ENCODE measurements at places on chromosomes 12 and 14.

DNA sequence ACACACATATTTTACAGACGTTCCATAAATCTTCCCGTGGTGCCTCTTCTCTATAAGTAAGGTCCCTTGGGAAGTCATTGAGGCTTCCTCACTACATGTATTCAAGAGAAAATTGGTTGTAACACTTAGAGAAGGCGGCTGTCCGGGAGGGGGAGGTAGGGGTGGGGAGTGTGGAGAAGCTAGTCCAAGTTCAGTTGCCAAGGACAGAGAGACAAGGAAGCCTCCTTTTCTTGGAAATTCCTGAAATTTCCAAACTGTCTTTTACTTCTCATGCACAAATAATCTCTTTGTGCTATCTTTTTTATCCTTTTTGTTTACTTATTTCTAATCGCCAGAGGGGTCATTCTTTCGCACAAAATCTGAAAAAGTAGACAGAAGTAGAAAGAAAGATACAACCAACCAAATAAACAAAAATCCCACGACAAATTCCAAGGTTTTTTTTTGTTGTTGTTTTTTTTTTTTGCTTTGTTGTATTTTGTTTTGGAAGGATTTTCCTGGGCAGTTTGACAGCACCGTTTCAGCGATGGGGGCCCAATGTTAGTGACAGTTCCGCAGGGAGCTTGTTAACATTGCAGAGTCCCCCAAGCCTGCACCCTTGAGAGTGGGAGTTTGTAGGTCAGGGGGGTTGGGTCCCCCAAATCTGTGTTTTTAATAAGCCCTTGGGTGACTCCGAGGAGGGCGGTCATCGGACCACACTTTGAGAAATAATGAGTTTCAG is 45.2 kb downstream of the MAP1LC3B2 start:
- DNase-seq = no peak

DNA sequence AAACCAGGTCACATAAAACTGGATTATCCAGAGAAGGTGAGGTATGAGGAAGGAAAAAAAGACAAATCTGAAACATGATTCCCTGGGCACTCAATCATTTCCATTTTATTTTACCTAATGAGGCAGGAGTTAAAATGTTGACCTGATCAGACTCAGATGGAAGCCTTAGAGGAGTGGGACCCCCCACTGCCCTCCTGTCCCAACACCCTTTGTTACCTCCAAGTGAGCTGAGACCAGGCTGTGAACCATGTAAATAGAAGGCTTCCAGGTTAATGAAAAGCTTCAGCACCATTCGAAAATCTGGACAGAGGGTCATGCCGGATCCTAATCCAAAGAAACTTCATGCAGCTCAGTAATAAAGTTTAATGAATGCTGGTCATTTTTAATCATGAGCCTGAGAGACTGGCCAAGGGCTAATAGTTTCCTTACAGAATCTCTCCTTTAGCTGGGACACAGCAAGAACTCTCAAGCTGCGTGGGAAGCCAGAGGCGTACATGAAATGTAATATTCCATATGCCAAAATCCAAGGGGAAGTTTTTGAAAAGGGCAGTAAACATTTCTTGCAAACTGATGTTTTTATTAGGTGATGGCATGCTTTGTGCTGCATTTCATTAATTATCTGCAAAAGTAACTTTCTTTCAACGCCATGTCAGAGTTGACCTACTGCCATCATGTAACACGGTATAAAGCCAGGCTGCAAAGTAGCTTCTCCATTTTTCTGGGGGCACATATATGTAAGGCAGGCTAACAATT is 183.0 kb downstream of the PAX9 start:
- DNase-seq = no peak

- no peak for DNase-seq
Measured at GRCh38 chr14:94702629-94703028, 67.3 kb downstream of the GSC start.

DNA sequence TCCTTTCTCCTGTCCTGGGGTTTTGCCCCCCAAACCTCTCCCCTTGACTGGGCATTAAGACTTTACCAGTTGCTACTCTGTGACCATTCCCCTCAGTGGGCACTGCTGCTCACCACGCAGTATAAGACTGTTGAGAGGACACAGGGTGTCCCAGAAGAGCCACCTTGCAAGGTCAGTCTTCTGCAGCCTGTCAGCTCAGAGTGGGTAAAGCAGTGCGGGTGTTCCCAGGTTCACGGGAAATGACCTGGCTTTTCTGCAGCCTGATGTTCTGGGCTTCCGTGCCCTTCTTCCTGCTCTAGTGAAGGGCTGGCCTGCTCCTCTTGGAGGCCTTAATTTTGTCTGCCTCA is 34.2 kb downstream of the KCNA1 start:
- no peak for DNase-seq

DNA sequence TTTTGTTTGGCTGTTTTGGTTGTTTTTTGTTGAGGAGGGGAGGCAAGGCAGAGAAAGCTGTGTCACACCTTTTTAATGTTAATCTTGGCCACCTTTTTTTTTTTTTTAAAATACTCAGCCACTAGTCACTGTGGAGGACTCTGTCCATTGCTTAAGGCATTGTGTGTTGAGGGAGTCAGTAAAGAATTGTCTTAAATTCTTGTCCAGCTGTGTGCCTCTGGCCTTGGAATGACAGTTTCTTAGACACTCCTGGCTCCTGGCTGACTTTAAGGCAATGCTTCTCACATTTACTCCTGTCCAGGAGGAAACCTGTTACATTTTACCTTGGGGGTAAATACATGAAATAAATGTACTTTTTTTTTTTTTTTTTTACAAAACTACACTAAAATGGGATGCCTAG is 18.1 kb upstream of the SMCO2 start:
- no peak for DNase-seq

DNA sequence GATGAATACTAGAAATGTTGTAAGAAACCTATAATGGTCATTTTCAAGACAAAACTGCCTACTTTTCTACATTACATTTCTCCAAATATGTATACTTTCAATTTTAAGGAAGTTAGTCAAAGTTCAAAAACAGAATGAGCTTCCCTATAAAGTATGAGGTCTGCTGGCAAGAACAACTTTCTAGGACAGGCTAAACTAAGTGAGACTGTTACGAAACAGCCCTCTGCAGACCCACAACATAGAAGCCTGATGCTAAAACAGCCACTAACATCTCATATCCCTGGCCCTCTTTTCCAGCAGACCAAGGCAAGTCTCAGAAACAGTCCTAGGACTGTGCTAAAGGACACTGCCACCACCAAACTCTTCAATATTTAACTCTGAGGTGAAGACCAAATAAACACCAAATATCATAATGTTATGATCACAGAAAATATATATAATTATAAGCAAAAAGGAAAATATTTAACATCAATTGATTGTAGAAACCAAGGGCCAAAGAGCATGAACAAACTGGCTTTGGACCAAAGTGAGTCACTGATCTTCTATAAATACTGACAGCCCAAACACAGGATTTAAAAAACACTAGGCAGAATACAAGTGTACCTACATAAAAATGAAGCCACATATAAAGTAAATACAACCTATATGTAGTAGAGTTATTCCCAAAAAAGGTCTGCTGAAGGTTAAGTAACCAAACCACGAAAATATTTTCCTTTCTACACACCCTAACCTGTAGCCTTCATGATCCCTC is 27.7 kb downstream of the PPP4R3A start:
- peak; percentile 46 for DNase-seq

GRCh38 chr14:69048456-69048855 is 69.4 kb upstream of the ACTN1 start:
- no peak for DNase-seq

- DNase-seq = no peak
Measured at GRCh38 chr12:122026706-122027333, 5.1 kb downstream of the BCL7A start.

- DNase-seq = no peak
Measured at GRCh38 chr12:7732993-7733392, 14.2 kb downstream of the CLEC4C start.

GRCh38 chr14:92581966-92582566 is 68.5 kb downstream of the RIN3 start:
- no peak for DNase-seq

DNA sequence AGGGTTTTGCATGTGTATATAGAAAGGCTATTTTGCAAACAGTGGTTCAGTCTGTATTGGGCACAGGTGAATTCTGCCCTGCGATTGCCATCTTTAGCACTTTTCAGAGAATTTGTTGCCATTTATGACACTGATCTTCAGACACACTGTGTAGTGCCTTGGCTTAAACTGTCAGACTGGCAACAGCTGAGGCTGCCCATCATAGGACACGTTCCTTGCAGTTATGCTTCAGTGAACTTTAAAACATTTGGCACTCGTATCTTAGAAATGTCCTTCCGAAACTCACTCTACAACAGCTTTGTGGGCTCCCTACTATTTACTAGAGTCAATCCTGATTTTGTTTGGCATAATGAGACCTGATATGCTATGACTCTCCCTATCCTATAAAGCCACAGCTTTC is 29.1 kb downstream of the AP5M1 start:
- DNase-seq = no peak

DNA sequence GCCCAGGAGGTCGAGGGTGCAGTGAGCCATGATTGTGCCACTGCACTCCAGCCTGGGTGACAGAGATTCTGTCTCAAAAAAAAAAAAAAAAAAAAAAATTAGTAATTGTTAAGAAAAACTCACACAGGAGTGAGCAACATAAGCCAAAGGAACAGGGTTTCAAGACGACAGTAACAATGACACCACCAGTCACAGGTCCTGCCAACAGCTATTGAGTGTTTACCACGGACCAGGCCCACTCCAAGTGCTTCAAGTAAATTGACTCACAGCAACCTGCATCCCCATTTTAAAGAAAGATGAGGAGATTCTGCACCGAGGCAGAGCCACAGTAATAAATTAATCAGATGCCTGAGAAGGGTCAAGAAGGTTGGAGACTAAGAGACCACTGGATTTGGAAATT is 194.5 kb downstream of the DPF3 start:
- DNase-seq = no peak

GRCh38 chr12:90275088-90275487 is 566.5 kb upstream of the ATP2B1 start:
- no peak for DNase-seq

DNA sequence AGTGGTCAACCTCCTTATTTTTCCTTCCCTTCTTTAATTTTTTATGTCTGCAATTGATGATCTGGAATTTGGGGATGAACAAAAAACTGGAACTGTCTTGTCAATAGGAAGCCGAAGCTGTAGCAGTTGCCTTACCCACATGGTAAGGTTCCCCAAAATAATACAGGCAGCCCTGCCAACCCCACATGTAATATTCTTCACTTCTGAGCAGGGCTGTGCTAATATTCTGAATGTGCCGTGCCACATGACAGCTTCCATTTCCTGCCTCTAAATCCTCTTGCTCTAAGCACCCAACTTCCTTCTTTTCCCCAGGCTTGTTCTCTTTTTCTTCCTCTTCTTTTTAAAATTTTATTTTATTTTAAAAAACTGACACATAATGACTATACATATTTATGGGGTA is 39.6 kb downstream of the GPATCH2L start:
- DNase-seq = no peak

GRCh38 chr12:104309446-104309993 is 6.0 kb downstream of the EID3 start:
- DNase-seq = no peak

GRCh38 chr14:71363946-71364925 is 457.0 kb downstream of the PCNX1 start:
- peak; percentile 52 for DNase-seq

DNA sequence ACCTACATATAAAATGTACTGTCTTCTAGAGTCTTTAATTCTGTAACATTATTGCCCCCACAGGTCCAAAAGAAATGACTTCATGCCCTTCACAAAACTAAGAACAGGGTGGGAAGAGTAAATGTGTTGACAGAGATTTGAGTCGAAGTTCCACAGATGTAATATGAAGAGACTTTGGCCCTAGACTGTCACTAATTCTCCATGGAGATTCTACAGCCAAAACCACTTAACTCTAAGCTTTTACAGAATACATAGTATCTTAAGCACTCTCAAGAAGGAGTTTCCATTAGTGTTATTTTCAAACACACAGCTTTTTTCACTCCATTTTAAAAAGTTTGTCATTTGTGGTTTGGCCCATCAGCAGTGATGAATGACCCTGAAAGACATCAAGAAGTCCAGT is 56.3 kb downstream of the ABCC9 start:
- DNase-seq = no peak

DNA sequence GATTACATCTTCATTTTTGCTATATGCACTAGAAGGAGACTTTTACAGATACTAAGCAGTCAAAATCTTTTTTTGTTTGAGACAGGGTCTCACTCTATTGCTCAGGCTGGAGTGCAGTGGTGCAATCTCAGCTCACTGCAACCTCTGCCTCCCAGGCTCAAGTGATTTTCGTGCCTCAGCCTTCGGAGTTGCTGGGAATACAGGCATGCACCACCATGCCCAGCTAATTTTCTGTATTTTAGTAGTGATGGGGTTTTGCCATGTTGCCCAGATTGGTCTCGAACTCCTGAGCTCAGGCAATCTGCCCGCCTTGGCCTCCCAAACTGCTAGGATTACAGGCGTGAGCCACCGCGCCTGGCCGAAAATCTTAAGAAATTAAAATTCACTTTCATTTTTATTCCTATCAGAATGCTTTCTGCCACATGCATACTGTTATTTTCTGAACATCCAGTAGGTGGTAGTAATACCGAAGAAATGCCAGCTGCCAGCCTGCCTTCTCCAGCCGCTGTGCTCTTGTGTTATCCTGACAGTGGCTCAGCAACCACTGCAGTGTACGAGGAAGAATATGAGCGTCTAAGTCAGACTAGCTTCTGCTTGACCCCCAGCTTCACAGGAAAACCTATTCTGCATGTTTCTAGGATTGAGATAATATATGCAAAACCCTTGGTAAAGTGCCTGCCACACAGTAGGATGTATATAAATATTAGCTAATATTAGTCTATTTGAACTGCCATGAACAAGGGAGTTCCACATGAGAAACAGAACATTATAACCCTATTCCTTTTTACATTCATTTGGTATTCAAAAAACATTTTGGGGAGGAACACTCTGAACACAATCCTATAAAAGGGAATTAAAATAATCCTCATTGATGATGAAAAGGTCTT is 54.2 kb downstream of the RPAP3 start:
- DNase-seq = peak; percentile 75

DNA sequence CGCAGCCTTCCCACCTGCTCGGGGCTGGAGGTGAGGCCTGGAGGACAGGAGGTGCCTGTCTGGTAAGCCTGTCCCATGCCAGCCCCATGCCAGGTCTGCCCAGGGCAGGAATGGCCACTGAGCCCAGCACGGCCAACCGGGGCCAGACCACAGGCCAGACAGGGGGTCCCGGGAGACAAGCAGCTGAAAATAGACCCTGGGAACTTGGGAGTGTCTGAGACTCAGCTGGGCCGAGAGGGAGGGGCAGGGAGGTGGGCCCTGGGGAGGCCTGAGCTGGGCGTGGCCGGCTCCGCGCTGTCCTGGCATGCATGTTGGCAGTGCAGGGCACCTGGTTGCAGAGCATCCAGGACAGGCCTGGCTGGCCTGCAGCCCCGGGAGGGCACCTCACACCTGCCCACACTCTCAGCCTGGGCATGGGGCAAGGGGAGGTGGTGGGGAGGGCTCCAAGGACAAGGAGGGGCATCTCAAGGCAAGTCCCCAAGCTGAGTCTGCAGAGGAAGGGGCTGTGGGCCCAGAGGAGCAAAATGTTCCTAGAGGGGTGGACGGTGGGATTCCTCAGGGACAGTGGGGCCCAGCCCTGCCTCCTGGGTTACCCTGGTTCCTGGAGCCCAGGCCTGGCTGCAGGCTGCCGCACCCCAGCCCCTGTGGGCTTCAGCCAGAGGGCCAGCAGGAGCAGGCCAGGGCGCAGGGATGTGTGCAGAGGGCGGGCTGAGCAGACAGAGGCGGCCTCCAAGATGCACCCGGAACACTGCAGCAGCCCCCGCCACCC is 3.2 kb upstream of the CRIP1 start:
- no peak for DNase-seq
